ENCODE measurements at places on chromosomes 7 and 10.
A peak's percentile ranks its signal among the peaks of the same experiment; 100 is the strongest.

DNA sequence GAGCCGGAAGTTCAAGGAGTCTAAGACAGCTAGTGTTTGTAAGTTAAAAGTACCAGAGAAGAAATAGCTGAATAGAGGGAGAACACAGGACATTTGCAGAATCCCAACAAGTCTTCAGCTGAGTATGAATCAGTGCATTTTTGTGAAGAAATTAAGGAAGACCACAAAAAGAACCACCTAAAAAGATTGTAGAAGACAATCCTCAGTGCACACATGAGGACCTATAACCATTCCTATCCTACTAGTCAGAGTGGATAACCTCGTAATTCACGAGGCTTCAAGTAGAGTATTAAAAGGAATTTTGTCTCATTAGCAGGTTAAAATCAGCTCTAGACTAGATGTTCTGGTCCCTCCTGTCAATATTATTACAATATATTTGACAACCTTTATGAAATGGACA is 295.4 kb upstream of the KAT6B start:
- no peak for DNase-seq

DNA sequence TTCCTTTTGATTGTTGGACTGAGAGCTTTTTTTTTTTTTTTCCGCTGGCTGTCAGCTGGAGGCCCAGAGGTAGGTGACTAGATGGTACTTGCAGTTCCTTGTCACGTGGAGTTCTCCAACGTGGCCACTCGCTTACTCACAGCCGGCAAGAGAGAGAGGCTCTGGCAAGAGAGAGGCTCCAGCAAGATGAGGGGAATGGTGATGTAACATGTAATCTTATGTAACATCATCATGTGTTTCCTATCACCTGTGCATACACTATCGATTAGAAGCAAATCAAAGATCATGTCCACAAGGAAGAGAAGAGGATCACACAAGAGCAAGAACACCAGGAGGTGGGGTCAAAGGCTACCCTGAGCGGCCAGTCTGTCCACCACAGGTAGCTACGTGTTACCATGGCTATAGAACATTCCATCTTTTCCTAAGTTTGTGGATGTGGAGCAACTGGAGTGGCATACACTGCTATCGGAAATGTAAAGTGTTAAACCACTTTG is 4.0 kb upstream of the BORCS7 start:
- DNase-seq, result no peak

- DNase-seq, result no peak
Measured at GRCh38 chr7:22444181-22444971, 55.6 kb downstream of the STEAP1B start.

GRCh38 chr10:44950326-44951225 is 9.0 kb upstream of the RASSF4 start:
- no peak for DNase-seq

- no peak for DNase-seq
Measured at GRCh38 chr10:34581801-34582532, 233.1 kb downstream of the PARD3 start.

- DNase-seq, result no peak
Measured at GRCh38 chr7:5063698-5064097, 18.0 kb downstream of the RBAK start.

- DNase-seq, result peak; percentile 49
Measured at GRCh38 chr7:90749774-90750173, 153.7 kb downstream of the CDK14 start.

GRCh38 chr7:134690016-134690415 is 43.4 kb downstream of the BPGM start:
- DNase-seq, result peak; percentile 25

GRCh38 chr7:14065286-14065685 is 75.8 kb upstream of the ETV1 start:
- DNase-seq, result no peak

GRCh38 chr10:128045833-128046120 is 80.4 kb downstream of the MKI67 start:
- DNase-seq, result no peak

DNA sequence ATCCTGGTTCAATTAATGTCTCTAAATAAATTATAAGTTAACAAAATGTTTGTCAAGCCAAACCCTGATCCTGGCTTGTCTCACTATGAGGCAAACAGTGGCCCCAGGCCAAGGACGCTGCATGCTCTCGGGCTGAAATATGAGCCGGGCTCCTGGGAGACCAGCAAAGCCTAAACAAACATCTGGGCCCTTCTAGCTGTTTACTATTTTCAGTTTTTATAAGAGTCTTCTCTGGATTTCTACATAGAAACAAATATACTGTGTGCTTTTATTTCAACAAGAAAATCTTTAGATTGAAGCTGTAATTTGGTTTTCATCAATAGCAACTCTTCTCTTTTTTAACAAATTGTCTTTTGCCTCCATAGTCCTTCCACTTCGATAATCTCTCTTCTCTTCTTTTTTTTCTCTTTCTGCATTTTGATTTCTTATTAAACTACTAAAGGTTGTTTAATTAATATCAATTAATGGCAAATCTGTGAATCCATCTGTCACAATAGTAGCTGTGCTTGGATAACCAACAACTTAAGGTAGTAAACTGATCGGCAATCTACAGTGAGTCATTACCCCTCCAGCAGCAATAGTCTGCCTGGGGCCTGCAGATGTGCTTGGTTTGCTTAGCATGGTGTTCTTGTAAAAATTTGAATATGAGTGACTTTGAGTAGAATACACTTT is 83.3 kb upstream of the DNAJC1 start:
- DNase-seq, result no peak

GRCh38 chr10:24952143-24952706 is at the start of gene PRTFDC1:
Gene PRTFDC1 (minus strand): TSS chr10:24952606. CDS start chr10:24952575, 31 bp downstream.
- peak; percentile 63 for DNase-seq

GRCh38 chr7:159083001-159083697 is 61.5 kb downstream of the VIPR2 start:
- DNase-seq, result no peak

GRCh38 chr10:104501864-104502579 is 139.1 kb upstream of the SORCS3 start:
- no peak for DNase-seq

- DNase-seq, result no peak
Measured at GRCh38 chr7:18132811-18133210, 105.2 kb upstream of the PRPS1L1 start.

GRCh38 chr10:70851597-70852475 is 36.1 kb downstream of the SGPL1 start:
- no peak for DNase-seq

DNA sequence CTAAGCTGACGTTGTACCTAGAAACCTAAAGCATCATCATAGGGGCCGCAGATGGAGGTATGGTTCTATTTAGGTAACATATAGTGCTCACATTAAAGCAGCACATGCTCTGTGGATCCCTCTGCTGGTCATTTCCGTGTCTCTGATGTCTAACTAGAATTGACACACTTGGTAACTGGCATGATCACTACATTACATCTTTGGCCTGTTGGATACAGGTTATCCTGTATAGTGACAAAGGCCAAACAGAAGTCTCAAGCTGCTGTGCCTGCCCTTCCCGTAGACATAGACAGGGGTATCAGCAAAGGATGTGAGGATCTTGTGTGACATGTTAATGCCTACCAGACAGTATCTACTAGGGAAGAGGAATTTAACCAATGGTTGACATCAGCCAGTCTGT is 51.2 kb downstream of the KIF5B start:
- peak; percentile 47 for DNase-seq

DNA sequence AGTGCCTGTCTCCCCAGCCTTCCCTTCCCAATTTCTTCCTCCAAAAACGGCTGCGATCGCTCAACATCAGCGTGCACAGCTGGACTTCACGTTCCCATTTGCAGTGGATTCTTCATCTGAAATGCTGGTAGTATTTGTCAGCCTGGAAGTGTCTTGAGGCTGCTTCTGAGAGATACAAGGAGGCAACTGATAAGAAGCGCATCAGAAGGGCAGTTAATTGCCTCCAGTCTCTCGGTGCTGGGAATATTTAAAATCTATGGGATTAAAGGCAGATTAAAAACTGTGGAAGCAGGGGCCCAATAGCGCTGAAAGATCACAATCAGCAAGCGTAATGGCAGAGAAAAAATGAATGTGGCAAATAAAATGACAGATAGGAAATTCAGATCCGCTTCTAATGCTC is 450.0 kb downstream of the GATA3 start:
- DNase-seq, result no peak

DNA sequence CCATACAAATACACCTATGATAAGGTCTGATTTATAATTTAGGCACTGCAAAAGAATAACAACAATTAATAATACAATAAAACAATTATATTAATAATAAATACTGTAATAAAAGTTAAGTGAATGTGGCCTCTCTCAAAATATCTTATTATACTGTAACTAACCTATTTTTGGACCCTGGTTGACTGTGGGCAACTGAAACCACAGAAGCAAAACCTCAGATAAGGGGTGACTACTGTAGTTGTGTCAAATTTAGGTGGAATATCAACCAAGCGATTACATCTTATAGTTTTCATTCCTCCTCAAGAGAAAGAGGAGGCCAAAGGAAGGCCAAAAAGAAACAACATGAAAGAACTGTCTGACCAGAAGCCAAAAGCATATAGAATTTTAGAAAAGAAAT is 103.9 kb downstream of the SKAP2 start:
- DNase-seq, result no peak

DNA sequence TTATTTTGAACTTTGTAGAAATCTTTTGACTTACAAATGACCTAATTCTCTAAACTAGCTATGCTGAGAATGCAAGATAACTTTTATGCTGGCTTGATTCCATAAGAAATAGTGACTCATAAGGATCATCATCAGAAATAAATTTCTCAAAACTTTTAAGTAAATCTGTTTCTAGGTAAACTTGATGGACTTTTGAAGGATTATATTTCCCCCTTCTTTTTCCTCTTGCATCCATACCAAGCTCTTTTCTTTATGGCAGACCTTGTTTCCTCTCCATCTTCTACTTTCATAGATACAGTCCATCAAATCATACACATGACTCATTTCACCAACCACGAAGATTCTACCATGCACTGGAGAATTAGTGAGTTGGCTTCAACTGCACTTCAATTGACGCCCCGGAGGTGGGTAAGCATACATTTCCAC is 336.3 kb downstream of the KCNMA1 start:
- no peak for DNase-seq

DNA sequence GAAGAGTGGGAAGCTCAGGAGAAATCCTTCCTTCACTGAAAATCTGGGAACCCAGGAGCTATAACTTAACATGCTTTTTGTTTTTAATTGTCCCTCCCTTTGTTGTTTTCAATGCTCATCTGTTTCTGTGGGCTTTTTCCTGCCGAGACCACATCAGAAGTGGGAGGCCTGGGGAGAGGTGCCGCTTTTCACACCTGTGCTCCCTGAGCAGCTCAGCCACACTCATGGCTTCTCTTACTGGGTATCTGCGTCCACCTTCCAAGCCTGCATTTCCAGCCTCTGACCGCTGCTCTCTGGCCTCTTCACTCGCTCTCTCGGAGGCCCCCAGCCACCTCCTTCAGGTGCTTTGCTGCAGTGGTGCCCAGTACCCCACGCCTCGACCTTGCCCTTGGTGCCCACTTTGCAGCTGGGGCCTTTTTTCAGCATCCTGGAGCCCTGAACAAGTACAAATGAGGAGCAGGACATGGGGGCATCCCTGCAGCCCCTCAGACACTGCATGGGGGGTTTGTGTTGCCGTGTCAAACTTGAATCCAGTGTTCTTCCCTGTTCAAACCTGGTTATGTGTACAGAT is 9.9 kb downstream of the C7orf57 start:
- no peak for DNase-seq

GRCh38 chr10:43979551-43979950 is 330.9 kb upstream of the ZNF32 start:
- DNase-seq, result no peak

GRCh38 chr10:61900829-61901792 is at the start of gene ARID5B:
Gene ARID5B (plus strand): TSS chr10:61901699. CDS start chr10:61901710, 11 bp downstream.
- peak; percentile 69 for DNase-seq

- DNase-seq, result no peak
Measured at GRCh38 chr7:154720016-154720415, 282.9 kb downstream of the PAXIP1 start.

- no peak for DNase-seq
Measured at GRCh38 chr10:67242528-67242927, 316.7 kb downstream of the LRRTM3 start.

- no peak for DNase-seq
Measured at GRCh38 chr10:36738738-36739431, 386.5 kb upstream of the ANKRD30A start.

DNA sequence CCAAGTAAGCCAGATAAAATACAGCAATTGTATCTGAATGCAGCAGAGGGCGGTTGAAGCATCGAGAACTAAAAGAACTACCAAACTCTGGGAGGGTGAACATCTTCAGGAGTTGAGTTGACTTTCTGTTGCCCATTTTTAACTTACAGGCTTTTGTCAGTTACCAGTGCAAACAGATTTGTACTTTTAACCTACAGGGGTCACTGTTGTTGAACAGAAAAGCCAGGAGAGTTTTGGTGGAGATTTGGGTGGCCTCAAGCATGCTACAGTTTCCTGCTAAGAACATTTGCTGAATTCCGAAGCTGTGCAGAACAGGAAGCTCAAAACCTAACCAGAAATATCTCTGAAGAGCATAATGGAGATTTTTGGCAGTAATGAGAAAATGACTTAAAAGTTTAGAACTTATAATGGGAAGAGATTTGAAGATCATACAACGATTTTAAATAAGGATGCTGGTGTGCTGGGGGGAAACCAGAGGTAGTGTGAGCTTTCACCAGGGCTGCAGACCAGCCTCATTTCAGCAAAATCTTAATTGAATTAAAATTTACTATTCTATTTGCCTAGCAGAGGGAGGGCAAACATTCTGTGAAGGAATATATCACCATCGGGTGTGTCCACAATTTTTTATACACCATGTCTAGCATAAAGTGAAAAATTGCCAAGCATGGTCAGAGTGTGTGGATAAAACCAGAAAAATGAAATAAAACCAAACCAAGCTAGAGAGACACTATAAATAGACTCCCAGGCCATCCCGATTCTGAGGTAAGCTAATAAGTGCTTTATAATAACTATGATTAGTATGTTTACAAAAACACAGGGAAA is 208.6 kb upstream of the CCDC6 start:
- peak; percentile 29 for DNase-seq

DNA sequence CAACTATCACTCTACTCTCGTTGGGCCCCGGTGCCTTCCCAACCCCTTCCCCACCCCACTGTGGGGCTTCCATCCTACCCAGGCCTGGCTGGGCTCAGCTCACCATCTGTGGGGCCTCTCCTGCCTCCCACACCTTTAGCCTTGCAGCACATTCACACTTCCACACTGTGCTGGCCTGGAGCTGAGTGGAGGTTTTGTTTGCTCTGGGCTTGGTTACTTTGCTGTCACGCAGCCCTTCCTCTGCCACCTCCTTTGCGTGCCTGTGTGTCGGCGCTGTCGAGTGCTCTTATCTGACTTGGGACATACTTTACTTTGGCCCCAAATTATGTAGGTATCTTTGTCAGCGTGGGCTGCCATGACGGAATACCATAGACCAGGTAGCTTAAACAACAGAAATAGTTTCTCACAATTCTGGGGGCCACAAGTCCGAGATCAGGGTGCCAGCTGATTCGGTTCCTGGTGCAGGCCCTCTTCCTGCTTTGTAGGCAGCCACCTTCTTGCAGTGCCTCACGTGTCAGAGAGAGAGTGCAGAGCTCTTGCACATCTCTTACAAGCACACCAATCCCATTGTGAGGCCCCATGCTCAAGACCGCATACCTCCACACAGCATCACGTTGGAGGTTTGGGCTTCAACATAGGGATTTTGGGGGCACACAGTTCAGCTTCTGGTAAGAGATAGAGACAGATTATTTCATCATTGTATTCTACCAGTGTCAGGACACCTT is 89.0 kb downstream of the CUL1 start:
- DNase-seq, result no peak

All from GM20000 (cell line).